ENCODE measurements at places on chromosomes 3 and 15.

DNA sequence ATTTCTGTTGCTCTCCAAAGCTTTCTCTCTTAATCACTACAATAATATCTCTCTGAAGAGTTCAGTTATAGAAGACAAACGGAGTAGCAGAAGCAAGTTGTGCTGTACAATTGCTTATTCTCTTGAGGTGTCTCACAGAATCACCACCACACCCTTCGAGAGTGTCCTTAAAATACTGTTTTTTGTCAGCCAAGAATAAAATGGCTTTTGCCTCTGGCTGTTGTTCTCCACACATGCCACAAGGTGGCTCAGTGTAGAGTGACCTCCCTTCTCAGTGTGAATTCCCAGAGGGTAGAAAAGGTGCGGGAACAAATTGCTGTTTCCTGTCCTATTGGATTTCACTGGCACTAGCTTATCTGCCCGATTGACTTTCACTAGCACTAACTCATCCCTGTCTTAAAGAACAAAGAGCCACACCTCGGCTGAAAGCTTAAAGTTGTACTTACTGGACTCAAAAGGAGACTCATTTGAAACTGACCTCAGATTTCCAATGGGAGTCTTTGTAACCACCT is 134.2 kb upstream of the SATB1 start:
- peak; percentile 16 for DNase-seq

DNA sequence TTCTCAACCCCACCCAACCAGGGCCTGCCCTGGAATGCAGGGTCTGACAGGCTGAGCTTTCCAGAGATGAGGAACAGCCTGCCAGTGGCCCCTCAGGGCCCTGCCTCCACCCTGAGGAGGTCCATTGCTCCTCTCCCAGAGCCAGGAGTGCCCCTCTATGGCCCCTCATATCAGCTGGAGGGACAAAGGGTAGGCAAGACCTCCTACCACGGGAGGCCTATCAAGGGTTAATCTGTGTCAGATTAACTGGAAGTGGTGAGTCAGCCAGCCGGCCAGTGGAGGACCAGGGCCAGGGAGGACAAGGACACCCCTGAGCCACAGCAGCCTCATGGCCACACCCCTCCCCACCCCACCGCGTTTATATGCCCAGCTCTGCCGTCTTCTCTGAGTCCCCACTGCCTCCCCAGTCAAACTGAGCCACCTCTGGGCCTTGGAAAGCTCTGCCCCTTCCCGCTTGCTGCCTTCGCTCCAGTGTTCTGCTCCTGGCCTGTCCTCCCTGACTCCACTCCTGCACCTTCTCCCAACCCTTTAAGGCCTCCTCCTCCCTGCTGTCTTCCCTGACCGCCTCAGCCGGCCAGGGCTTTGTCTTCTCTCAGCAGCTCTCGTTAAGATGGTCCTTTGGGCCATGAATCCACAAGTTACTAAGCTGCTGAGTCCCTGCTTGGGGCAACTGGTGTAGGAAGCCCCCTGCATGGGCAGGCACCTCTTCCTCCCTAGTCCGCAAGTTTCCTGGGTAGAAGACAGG is 6.5 kb downstream of the CCDC33 start:
- no peak for DNase-seq

DNA sequence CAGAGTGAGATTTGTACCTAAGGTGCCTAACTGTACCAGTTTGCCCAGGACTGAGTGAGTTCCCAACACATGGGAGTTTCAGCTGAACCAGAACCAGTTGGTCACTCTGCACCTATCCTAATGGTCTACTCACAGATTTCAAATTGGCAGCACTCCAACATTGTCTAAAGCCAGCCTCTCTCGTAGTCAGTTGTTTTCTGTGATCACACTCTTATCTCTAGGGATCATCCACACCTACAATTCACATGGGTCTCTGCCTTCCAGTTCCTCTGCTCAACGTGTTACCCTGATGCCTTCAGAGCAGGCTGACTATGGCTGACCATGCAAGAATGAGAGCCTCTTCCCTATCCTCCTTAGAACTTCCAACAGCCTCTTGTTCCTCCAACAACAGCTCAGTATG is 624.8 kb downstream of the NTRK3 start:
- DNase-seq, result no peak

- DNase-seq, result no peak
These were observed 72.3 kb downstream of the DAPK2 start for GRCh38 chr15:63974021-63974420.

DNA sequence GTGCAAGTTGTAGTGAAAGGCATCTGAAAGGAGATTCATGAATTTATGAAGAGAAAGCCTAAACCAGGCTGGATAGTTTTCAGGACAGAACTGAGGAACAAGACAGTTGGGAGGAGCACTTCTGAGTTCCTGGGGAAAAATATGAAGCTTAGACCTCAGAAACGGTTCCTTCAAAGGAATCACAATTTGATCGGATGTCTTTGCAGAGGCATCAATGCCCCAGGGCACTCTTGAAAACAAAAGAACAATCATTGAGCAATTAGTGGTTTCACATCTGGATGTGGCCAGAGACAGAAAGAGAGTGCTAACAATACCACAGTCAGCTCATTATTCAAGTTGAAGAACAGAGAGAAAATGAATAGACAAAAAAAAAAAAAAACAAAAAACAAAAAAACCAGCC is 86.2 kb downstream of the KLF13 start:
- DNase-seq, result no peak

- no peak for DNase-seq
These were observed 50.7 kb downstream of the FOXP1 start for GRCh38 chr3:71532639-71533395.

DNA sequence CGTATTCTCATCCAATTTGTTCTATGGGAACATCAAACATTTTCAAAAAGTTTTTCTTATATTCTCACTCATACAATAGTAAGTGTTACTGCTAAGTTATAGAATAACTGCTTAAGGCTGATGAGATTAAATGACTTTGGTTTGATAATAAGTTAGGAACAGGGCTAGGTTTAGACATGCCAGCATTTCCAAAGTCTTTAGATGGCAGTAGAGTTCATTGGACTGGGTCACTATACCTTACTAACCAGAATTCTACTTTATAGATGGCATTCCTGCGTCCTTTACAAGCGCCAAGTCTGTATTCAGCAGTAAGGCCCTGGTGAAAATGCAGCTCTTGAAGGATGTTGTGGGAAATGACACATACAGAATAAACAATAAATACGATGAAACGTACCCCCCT is 21.7 kb downstream of the PLAAT1 start:
- no peak for DNase-seq

- DNase-seq, result no peak
These were observed 37.1 kb downstream of the P3H2 start for GRCh38 chr3:190083635-190084034.

GRCh38 chr3:172673210-172673679 is 37.6 kb downstream of the NCEH1 start:
- peak; percentile 67 for DNase-seq

GRCh38 chr15:94263341-94264273 is 32.2 kb downstream of the MCTP2 start:
- no peak for DNase-seq

DNA sequence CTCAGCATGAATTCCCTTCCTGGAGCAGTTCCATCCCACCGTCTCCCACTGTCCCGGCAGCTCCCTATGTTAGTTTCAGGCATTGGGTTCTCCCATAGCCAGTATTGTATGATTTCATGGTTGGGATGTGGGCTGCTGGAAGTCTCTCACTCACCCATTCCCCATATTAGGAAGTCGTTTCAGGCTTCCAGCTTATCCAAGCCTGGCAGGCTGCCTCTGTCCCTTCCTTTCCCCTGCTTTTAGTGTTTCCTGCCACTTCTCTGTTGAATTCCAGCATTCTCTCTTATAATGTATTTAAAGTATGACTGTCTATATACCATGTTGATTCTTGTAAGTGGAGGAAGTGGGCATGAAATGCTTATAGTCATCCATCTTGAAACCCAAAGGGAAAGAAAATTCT is 309.7 kb upstream of the RBMS3 start:
- no peak for DNase-seq

- DNase-seq, result no peak
These were observed 81.3 kb downstream of the STAC start for GRCh38 chr3:36461597-36461996.

- no peak for DNase-seq
These were observed 17.7 kb downstream of the USF3 start for GRCh38 chr3:113678773-113679172.

DNA sequence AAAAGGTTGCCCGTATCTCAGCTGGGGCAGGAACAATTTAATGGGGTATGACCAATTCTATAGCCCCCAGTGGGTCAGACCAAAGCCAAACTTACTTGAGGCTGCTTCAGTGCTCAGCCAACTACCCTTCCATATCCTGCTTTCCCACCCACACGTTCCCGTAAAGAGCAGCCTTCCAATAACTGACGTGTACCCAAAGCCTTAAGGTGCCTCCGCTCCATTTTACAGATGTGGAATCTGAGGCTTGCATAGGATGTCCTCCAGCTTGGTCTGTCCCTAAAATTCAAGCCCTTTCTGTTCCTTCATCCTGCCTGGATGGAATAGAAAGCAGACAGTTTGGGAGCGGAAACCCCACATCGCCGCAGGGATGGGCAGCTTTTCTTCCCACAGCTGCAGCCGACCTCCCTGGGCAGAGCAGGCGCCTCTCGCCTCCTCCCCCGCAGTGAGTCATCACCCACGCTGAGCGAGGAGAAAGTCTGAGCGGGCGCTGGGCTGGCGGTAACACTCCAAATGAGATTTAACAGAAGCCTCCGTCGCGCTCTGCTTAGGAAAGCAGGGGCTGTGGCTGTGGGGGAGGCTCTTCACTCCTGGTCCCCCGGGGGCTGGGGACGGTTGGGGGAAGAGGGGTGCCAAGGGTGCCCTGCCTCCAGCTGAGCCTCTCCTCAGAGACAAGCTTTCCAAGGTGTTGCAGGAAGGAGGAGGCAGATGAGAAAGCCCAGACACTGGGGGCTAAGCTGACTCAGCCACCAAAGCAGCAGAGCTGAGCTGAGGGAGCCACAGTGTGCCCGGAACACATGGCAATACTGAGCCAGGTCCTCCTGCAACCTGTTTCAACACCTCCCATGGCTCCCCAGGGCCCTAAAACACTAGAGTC is 57.8 kb upstream of the HRH1 start:
- no peak for DNase-seq

GRCh38 chr15:58038426-58039078 is 27.0 kb downstream of the ALDH1A2 start:
- DNase-seq, result no peak

DNA sequence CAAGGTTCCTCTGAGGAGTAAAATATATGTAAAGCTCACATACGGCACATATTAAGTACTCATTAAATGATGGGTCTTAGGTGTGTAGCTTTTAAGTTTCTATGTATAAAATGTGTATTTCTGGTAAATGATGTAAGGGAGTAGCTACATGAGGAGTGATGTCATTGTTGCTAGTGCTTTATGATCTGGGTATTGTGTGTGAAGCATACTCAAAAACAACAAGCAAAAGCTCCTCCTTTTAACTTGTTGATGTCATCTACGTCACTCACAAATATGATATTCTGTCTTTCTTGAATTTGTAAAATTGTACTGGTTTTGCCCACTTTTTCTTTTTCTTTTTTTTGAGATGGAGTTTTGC is 1.4 kb upstream of the HERC1 start:
- no peak for DNase-seq

GRCh38 chr3:148223266-148223665 is 474.4 kb upstream of the AGTR1 start:
- no peak for DNase-seq

GRCh38 chr3:59688636-59689035 is 638.8 kb upstream of the CFAP20DC start:
- DNase-seq, result no peak

DNA sequence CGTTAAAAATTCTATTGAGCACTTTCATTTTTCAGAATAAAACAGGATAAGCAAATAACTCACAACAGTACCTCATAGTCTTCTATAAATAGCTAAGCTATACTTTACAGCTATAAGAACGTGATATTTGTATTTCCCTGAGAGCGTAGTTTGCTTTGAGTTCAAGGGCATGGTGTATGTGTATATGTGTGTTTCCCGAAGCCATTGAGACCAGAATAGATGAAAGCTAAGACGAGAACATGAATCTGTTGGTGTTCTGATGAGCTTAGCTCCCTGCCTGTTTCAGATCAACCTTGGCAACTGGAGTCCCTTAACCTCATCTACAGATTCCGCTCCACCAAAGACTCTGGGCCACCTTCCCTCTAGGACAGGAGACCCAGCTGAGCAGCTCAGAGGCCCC is 59.5 kb upstream of the MCF2L2 start:
- no peak for DNase-seq

GRCh38 chr3:112654979-112655378 is 14.0 kb upstream of the CCDC80 start:
- no peak for DNase-seq

- no peak for DNase-seq
These were observed 54.7 kb downstream of the ISL2 start for GRCh38 chr15:76391309-76391708.

- no peak for DNase-seq
These were observed 454.2 kb downstream of the GBE1 start for GRCh38 chr3:81307221-81307620.

DNA sequence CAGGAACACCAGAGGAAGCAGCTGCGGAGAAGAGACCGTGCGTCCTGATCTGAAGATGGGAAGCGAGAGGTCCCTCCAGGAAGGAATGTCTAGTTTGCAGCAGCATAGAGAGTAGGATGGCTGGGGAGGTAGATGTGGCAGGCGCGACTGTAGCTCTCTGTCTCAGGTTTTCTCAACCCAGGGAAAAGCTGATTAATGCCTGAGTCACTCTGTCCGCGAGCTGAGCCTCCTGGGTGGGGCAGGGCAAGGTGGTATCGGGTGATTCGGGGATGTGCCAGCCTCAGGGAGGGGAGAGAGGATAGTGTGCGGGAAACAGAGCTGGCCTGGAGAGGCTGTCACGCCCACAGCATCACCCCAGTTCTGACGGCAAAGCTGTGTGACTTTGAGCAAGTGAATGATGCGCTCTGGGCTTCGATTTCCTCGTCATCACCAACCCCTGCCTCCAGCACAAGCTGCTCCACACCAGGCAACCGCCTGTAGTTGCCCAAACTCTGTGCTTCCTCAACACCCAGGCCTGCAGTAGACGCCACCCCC is 28.4 kb downstream of the CPN2 start:
- no peak for DNase-seq

GRCh38 chr3:48232232-48232631 is 8.7 kb upstream of the ZNF589 start:
- DNase-seq, result no peak

DNA sequence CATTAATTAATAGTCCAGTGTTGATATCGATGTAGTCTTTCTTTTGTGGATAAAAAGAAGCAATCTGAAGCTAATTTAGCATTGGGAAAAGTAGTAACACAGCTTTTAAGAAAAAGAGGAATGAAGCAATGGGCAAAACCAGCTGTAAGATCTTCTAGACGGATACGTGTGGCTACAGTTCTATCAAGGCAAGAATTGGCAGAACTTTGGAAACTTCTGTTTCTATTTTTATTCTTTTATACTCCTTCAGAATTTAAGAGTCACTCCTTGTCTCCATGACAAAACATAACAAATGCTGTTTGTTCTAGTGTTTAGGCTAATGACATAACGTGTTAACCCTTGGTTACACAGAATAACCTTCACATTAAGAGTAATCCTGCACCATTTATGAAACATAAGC is 289.2 kb downstream of the ROBO2 start:
- DNase-seq, result no peak

- DNase-seq, result no peak
These were observed 220.1 kb downstream of the TBC1D2B start for GRCh38 chr15:77857419-77857818.
